ENCODE measurements at places on chromosomes 5 and 9.

DNA sequence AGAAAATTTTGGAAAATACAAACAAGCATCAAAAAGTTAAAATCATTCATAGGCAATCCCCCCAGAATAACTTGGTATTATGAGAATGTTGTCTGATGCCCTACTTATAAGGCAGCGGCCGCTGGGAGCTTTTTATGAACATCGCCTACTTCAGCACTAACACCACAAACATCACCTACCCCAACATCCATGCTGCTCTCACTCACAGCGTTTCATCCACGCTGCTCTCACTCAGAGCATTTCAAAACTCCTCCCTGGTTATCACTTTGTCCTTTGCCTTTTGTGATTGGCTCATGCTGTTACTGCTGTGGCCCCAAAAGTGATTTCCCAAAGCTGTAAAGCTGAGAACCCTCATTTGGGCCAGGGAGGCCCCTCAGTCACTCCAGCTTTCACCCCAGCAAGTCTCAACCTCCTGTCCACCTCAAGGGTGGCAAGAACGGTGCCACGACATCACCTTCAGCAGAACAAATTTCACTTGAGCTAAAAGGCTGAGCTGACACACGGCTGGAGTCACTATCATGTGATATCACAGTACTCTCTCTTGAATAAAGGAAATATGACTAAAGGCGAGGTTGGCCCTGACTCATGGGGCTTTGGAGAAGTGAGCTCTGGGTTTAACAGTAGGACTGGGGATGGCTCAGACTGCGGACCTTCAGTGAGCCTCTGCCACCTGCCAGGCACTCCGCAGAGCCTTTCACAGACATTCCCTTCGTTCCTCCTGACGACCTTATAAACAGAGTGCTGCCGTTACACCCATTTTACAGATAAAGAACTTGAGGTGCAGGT, 25.2 kb downstream of the SHC3 start:
- peak; percentile 90 for DNase-seq

DNA sequence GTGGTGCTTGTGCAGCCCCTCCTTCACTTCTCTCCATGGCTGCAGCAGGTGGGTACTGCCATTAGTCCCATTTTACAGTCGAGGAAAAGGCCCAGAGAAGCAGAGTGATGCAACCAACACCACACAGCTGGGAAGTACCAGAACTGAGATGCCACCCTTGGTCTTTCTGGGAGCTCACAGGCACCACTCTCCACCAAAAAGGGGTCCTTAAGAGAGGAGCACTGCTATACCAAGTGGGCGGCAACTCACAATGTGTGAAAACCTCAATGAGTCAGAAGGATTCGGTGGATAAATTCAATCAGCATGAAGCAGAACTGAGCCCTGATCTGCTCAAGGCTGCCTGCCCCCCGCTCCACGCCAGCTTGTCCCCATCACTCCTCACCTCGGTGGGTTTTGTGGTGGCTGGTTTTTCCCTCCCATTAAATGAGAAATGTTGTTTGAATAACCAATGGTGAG, 213.7 kb downstream of the FSTL4 start:
- no peak for DNase-seq

DNA sequence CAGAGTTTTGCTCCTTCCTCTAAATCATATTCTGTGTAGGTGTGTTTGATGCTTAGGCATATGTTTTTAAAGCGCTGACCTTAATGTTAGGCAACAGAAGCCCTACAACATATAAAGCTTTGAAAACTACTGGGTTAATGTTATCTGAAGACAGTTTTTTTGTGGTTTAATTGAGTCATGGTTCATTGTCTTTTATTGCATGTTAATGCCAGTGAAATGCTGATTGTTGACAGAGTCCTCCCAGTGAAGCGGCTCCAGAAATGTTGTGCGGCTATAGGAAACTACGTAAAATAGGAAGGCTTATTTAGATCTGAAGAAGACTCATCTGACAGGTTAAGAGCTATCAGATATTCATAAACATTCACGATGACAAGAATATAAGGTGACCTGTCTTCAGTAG, 424.6 kb downstream of the CCDC171 start:
- DNase-seq: no peak

DNA sequence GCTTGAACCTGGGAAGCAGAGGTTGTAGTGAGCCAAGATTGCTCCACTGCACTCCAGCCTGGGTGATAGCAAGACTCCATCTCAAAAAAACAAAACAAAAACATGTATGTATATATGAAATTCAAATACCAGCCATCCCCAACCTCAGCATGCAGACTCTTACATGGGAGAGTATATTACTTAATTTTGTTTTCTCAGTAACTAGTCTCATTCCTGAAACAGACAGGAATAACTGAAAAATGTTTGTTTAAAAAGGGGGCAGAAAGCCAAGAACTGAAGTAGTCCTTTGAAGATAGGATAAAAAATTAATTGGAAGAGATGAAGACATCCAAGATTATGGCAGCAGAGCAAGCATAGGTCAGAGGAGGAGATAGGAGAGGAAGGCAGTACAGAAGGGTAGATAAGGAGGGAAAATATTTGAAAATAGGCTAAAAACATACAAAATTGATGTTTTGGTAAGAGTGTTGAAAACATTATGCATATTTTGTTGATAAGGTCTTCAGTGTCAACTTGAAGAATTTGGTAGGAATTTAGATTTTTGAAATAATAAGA, 309.9 kb downstream of the MAT2B start:
- DNase-seq: no peak

- peak; percentile 21 for DNase-seq
Observed at GRCh38 chr5:124651663-124652513, 94.6 kb downstream of the ZNF608 start.

DNA sequence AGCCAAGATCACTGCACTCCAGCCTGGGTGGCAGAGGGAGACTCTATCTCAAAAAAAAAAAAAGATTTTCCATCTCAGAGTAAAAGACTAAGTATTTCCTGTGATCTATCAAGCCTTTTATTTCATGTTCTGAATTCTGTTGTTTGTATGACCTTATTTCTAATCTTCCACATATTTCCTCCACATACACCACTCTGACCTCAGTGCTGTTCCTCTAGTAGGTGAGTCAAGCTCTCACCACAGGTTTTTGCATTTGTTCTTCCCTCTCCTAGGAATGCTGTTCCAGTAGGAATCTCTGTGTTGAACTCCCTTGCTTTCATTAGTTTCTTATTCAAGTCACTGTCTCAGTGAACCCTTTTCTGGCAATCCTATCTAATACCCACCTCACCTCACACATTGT, 68.1 kb downstream of the INVS start:
- DNase-seq: no peak

DNA sequence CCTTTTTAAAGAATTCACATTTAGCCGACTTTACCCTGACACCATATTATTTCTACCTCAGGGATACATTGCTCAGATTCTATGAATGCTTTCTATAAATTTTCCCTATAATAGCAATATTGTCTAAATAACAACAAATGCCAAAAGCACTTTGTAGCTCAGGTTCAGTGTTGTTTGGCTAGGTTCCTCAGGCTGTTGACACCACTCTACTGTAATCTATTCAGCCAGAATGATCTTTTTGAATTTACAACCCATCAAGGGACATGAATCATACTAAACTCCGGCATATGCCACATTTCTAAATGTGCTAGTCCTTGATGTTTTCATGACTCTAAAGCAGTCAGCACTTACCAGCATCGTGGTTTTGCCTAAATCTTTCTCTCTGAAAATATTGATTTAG, 641.5 kb upstream of the CDH10 start:
- DNase-seq: no peak

GRCh38 chr5:116799401-116799800, 224.8 kb upstream of the SEMA6A start:
- DNase-seq: no peak

DNA sequence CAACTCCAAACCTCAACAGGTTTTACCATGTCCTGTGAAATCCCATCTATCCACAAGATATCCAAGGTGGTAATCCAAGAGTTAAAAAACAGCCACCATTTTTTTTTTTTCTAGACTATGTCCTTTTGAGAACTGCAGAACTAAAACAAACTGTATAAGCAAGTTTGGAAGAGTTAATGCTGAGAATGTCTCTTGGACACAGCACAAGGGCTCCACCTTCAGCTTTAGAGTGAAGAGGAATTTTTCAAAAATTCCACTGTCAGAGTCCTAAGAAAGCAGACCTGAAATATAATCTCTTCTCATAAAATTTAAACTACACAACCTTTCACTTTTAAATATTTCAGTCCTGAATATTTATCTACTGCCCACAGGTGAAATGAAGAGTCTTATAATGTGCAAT, 167.8 kb upstream of the CCNG1 start:
- DNase-seq: no peak

GRCh38 chr9:128394379-128395168, 23.4 kb downstream of the URM1 start:
- no peak for DNase-seq

DNA sequence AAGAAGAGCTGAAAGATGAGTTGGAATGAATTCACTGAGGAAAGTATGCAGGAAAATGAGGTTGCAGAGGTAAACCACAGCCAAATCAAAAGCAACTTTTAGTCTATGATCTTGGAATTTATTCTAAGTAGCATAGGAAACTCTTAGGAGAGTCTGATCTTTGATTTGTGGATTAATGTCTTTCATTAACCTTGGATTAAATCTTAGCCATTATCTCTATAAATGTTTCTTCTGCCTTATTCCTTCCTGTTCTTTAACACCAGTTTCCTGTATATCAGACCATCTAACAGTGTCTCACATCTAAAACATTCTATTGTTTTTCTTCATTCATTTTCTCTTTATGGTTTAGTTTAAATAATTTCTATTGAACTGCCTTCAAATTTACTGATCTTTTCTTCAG, 187.2 kb upstream of the ANKRD55 start:
- no peak for DNase-seq

DNA sequence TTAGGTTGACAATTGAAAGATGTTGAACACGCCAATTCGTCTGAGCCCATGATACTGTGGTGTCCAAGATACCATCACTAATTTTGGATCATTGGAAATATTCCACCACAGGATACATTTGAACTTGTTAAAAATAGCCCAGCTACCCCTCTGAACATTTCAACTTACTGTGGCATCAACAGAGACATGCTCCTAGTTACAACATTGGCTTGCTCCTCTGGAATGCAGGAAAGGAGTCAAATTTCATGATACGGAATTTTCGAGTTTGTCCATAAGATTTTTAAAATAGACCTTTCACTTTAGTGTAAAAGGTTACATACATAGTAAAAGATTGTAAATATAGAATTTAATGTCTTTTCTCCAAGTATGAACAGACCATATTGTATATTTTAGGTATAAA, 12.8 kb downstream of the SEMA5A start:
- no peak for DNase-seq

DNA sequence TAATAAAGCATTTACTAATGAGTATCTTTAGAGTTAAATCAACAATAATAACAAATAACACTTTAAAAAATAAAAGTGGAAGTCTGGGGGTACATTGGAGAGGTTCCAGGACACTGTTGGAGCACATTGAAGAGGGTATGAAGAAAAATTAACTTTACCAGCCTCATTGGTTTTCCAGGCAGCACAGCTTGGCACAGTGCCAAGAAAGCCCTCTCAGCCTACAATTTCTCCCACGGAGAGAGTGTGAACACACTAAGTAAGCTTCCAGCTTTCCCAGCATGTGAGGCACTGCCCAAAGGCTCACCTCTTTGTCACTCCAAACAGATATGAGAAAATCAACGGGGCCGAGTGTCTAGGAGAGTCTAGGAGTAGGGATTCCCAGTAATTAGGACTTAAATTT, 1912.8 kb upstream of the NUDT12 start:
- no peak for DNase-seq

- no peak for DNase-seq
Observed at GRCh38 chr5:132283423-132284043, 10.7 kb upstream of the SLC22A4 start.

DNA sequence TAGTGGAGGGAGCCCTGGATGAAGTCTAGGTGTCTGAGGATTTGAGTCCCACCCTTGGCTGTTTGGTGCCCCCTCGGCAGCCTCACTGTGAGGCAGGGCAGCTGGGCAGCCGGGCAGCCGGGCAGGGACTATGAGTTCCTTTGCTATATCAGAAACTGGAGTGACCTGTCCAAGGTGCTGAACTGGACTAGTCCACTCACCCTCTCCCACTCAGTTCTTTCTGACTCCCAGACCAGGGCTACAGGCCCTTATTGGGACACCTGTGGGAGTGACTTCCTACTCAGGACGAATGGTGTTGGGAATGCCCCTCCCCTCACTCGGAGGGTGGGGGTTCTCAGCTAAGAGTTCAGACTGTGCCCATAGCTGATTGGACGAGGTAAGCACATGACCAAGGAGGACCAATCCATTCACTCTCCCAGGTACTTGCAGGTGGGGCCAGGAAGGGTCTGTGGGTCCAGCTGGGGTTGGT, 34.1 kb upstream of the RAPGEF1 start:
- peak; percentile 48 for DNase-seq

DNA sequence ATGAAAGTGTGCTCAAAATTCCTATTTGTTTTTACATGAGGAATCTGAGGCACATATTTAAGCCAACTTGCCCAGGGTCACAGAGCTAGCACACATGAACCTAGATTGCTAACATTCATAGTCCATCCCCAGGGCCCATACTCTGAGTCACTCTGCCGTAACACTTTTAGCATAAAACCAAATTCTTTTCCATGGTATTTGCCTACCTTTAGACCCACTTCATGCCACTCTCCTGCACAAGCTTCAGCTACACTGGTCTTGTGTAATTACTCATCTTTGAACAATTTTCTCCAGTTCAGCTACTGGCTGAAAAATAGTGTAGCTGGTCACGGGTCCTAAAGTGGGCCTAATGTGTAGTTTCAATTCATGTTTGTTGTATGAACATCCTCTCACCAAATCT, 200.7 kb downstream of the SLC12A2 start:
- DNase-seq: no peak

Data from kidney capillary endothelial cell (primary cell).